ENCODE measurements at places on chromosomes 1 and 21. TPM values are rescaled to one million over a fixed set of nuclear protein-coding genes. Genes with fewer than 3 reads are reported as not detected.

GRCh38 chr21:44507673-44508425 is 32.1 kb downstream of the KRTAP10-1 start:
- peaks cover 6% of the 10 kb centered on the region for H3K4me1 ChIP-seq
- H3K27ac ChIP-seq: no peak overlapping the region
- H3K36me3 ChIP-seq: no peaks in the 10 kb centered on the region
- no peaks in the 10 kb centered on the region for H3K27me3 ChIP-seq

DNA sequence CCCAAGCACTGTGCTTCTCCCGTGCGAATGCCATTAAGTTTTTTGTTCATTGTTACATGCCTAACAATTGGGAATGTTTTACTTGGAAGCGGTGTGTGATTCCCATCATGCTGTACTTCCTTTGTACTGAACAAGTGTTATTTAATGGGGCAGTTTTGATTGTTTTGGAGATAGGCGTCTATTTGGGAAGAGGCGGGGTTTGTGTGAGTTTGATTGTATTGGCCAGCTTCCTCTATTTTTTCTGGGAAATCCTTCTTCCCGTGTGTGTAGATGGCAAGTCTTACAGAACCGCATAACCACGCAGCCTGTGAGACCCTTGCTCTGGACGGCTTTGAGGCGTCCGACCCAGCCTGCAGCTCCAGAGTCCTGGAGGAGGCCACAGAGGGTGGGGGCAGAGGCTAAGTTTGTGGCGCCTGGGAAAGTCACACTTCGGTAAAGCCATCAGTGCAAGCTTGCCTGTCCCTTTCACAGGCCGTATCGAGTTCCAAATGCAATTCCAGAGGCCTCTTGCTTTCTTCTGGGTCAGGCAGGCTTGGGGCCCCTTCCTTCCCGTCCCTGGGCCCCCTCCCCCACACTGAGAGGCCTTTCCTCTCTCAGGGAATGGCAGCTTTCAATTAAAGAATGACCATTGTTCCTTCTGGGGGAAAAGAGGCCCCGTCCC is 210.3 kb downstream of the TOMM20 start:
- H3K27ac ChIP-seq: no peak overlapping the region
- no peak for DNase-seq
- peaks cover under 1% of the 10 kb centered on the region for H3K4me1 ChIP-seq
- no peaks in the 10 kb centered on the region for H3K27me3 ChIP-seq

DNA sequence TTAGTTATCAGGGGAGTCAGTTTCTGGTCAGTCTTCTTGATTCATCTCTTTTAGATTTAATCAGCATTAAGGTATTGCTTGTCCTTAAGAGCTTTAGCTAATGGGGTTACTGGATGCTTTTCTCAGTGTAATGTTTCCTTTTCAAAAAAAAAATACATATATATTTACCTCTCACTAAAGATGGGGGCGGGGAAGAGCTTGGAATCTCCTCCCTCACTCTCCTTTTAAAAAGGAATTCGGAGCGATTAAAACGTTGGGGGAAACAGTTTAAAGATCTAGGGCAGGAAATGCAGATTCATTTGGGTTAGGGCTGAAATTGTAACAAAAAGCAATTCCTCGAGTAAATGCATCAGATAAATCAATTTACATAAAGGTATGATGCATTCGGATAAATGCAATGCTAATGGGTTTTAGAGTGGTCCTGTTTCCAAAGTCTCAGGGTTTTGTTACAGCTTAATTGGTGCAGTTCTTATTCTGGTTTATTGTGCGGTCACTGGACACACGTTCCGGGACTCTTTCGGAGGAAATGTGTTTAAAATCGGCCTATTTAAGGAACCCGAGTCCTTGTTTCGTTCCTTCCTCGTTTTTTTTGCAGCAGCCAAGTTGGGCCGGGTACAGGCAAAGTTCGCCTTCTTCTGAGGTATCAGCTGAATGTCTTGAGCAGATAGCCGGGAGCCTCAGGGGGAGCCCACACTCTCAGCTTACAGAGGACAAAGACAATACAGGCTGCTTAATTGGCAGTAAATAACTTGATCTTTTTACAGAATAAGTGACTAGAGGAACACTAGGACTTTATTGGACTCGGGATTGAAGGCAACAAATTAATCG is 1.6 kb downstream of the LMO4 start:
- peaks cover 2% of the 10 kb centered on the region for H3K27me3 ChIP-seq
- H3K27ac ChIP-seq: peak overlapping the region; percentile 88
- H3K36me3 ChIP-seq: peaks cover 37% of the 10 kb centered on the region

DNA sequence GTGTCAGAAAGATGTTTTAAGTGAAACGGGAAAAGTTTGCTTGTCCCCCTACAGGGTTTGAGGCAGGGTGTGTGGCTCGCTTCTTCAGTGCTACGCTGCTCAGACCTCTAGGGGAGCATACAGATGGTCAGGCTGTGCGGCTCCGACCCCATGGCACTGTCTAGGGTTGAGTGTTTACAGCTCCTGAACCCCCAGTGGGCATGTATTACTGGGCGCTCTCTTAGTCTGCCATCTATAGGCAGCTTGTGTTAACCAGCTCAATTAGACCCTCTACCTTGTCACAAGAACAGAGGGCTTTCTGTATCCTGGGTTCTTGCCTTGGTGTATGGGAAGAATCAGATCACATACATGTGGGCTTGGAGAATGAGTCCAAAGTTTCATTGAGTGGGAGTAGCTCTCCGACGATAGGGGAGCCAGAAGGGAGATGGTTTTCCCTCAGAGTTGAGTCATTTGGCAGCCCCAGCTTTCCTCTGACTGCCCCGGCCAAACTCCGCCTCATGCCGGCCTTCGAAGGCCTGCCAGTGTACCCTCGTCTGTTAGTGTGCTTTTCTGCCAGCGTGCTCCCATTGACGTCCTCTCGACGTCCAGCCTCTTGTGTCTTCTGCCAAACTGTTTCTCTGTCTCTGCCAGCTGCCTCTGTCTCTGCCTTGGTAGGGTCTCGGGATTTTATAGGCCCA is 38.6 kb upstream of the ADGRL4 start:
- H3K27me3 ChIP-seq: no peaks in the 10 kb centered on the region
- no peak for DNase-seq
- H3K4me1 ChIP-seq: peaks cover 9% of the 10 kb centered on the region
- H3K4me3 ChIP-seq: no peak overlapping the region
- H3K36me3 ChIP-seq: no peaks in the 10 kb centered on the region

DNA sequence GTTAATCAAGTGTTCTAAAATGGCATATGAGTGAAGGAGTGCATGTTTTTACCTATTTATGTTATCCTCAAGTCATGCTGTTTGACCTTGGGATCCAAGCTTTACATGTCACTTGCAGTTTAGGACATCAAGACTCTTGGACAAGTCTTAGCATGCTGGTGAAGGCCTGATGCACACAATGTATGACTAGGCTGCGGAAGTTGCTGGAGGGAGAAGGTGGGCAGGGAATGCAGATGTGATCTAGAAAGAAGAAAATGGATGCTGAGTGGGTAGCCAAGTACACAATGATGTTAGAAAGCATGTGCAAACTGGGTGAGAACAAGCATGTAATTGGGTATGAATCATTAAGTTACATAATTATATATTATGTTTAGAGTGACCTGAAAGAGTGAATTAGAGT is 301.8 kb downstream of the BRINP2 start:
- H3K27me3 ChIP-seq: no peaks in the 10 kb centered on the region
- H3K27ac ChIP-seq: no peak overlapping the region
- H3K4me1 ChIP-seq: no peaks in the 10 kb centered on the region

GRCh38 chr1:75265792-75266191 is 131.6 kb downstream of the LHX8 start:
- H3K27ac ChIP-seq: no peak overlapping the region
- no peaks in the 10 kb centered on the region for H3K27me3 ChIP-seq
- H3K4me3 ChIP-seq: no peak overlapping the region
- no peak for DNase-seq
- no peaks in the 10 kb centered on the region for H3K4me1 ChIP-seq

GRCh38 chr1:115837341-115837739 is 3.6 kb downstream of the NHLH2 start:
- H3K36me3 ChIP-seq: no peaks in the 10 kb centered on the region
- no peak overlapping the region for H3K4me3 ChIP-seq
- DNase-seq: no peak
- H3K27ac ChIP-seq: no peak overlapping the region

GRCh38 chr1:1403653-1404052 is 3.4 kb downstream of the MRPL20 start:
- H3K4me3 ChIP-seq: no peak overlapping the region
- no peak overlapping the region for H3K27ac ChIP-seq
- H3K36me3 ChIP-seq: peaks cover 62% of the 10 kb centered on the region
- no peaks in the 10 kb centered on the region for H3K27me3 ChIP-seq

- peaks cover 13% of the 10 kb centered on the region for H3K27me3 ChIP-seq
- no peak overlapping the region for H3K27ac ChIP-seq
- peaks cover 4% of the 10 kb centered on the region for H3K4me1 ChIP-seq
These were observed 15.3 kb downstream of the PYCR2 start for GRCh38 chr1:225908773-225909172.

- H3K27me3 ChIP-seq: peaks cover 7% of the 10 kb centered on the region
- no peaks in the 10 kb centered on the region for H3K36me3 ChIP-seq
- no peak overlapping the region for H3K4me3 ChIP-seq
- no peak for DNase-seq
- no peak overlapping the region for H3K27ac ChIP-seq
These were observed 40.2 kb upstream of the SOX13 start for GRCh38 chr1:204032642-204033235.

DNA sequence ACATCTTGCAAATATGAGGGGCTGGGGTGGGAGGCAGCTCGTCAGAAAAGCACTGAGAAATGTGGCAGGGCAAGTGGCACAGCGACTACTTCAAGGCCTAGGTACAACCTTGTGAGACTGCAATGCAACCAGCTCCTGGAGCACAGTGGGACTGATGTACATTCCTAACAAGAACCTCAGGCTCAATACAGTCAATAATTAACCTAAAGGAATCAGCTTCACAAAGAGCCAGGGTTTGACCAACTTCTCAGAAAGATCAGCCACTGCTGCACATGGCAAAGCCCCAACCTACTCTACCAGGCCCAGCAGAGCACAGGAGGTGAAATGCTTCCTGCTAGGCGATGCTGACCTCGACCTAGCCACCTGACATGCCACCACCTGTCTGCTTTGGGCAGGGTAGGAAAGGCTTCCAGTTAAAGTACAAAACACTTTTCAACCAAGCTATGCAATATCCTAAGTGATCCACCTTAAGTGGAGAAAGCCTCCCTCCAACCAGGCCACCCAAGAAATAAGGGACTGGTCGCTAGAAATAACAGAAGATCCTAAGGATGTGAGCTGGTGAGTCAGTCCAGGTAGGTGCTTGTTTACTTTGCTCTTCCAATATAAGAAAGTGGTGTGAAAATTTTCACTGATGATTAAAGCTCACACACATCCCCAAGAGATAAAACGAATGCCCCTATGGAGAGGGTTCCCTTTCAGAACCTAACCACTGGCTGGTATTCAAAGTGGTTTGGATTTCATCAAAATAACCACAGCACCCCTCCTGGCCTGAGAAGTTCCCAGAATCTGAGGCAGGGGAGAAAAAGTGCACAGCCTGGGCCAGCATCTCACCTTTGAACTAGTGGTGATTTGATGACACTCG is 2.1 kb downstream of the RIPK4 start:
- H3K36me3 ChIP-seq: peaks cover 4% of the 10 kb centered on the region
- H3K27me3 ChIP-seq: peaks cover 83% of the 10 kb centered on the region
- DNase-seq: no peak
- peaks cover 26% of the 10 kb centered on the region for H3K4me1 ChIP-seq
- no peak overlapping the region for H3K4me3 ChIP-seq

- no peaks in the 10 kb centered on the region for H3K36me3 ChIP-seq
- no peak for DNase-seq
- no peak overlapping the region for H3K4me3 ChIP-seq
These were observed 269.3 kb downstream of the RPS6KC1 start for GRCh38 chr1:213320191-213320870.

GRCh38 chr1:187051618-187052232 is 223.0 kb downstream of the PLA2G4A start:
- no peaks in the 10 kb centered on the region for H3K4me1 ChIP-seq
- H3K27ac ChIP-seq: no peak overlapping the region
- no peak for DNase-seq
- H3K27me3 ChIP-seq: no peaks in the 10 kb centered on the region

- H3K27me3 ChIP-seq: peaks cover 13% of the 10 kb centered on the region
- no peak for DNase-seq
- H3K36me3 ChIP-seq: no peaks in the 10 kb centered on the region
- H3K4me1 ChIP-seq: peaks cover 5% of the 10 kb centered on the region
These were observed 62.4 kb upstream of the LRP8 start for GRCh38 chr1:53390261-53390660.

DNA sequence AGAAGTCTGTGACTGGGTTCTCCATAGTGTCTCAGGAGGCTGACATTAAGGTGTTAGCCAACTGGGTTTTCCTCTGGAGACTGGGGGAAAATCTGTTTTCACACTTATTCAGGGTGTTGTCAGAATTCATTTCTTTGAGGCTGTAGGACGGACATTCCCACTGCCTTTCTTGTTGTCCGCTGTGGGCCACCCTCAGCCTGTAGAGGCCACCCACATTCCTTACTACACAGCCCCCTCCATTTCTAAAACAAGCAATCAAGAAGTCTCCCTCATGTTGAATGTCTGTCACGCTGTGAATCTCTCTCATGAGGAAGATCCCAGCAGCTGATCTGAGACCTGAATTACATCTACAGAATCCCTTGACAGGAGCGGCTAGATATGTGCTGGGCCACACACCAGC is 295.5 kb upstream of the RUNX1 start:
- H3K27me3 ChIP-seq: no peaks in the 10 kb centered on the region
- no peak for DNase-seq
- H3K36me3 ChIP-seq: no peaks in the 10 kb centered on the region

DNA sequence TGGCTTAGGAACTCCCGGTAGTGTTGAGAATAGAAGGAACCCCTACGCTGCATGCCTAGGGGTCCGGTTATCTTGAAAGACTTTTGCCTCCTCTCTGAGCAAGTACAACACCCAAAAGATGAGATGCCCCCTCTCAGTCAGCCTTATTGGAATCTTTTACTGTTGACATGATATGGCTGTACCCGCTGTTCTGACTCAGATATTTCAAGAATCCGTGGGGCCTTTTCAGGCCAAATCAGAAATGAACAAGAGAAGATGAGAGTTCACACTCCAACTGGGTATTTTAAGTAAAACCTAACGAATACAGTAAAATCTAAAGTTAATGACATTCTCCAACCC is 164.2 kb downstream of the PPIAL4G start:
- peaks cover 58% of the 10 kb centered on the region for H3K27me3 ChIP-seq
- H3K27ac ChIP-seq: peak overlapping the region; percentile 58
- peaks cover 36% of the 10 kb centered on the region for H3K4me1 ChIP-seq
- peak overlapping the region; percentile 75 for H3K4me3 ChIP-seq
- no peak for DNase-seq
- no peaks in the 10 kb centered on the region for H3K36me3 ChIP-seq

- no peaks in the 10 kb centered on the region for H3K36me3 ChIP-seq
- H3K4me1 ChIP-seq: no peaks in the 10 kb centered on the region
- no peak for DNase-seq
- H3K4me3 ChIP-seq: no peak overlapping the region
- H3K27ac ChIP-seq: no peak overlapping the region
- no peaks in the 10 kb centered on the region for H3K27me3 ChIP-seq
These were observed 47.2 kb downstream of the HSD3B1 start for GRCh38 chr1:119554183-119554582.

GRCh38 chr1:19411612-19412011 is 73.7 kb downstream of the CAPZB start:
- peaks cover 14% of the 10 kb centered on the region for H3K4me1 ChIP-seq
- no peaks in the 10 kb centered on the region for H3K27me3 ChIP-seq
- H3K27ac ChIP-seq: no peak overlapping the region
- no peak overlapping the region for H3K4me3 ChIP-seq
- no peak for DNase-seq

The PDZK1IP1 gene
- total RNA-seq: not detected

The AHCYL1 gene
- total RNA-seq: 57.0 TPM

The LMOD1 gene
- total RNA-seq: not detected

The TSHB gene
- total RNA-seq: not detected

The CCNL2 gene
- 104 TPM for total RNA-seq

The KRTAP11-1 gene
- total RNA-seq: not detected

The SLFNL1 gene
- 0.18 TPM for total RNA-seq

All from activated CD4-positive, alpha-beta memory T cell treated with anti-CD3 and anti-CD28 coated beads, Interleukin-2, amount 10 ng/mL, durations not matched to agents 7 days and 5 days (primary cell).